Cardiac muscle cell (in vitro differentiated cells and primary cell): ENCODE measurements at places on chromosomes 4 and X.

- DNase-seq = peak; percentile 53
Measured at GRCh38 chr4:157221895-157222770, 1.6 kb downstream of the GRIA2 start.

DNA sequence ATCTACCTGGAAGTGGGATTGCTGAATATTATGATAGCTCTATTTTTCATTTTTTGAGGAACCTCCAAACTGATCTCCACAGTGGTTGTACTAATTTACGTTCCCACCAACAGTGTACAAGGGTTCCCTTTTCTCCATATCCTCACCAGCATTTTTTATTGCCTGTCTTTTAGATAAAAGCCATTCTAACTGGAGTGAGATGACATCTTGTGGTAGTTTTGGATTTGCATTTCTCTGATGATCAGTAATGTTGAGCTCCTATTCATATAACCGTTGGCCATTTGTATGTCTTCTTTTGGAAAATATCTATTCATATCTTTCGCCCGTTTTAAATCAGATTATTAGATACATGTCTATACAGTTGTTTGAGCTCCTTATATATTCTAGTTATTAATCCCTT, 101.8 kb downstream of the RASGEF1B start:
- DNase-seq = no peak

DNA sequence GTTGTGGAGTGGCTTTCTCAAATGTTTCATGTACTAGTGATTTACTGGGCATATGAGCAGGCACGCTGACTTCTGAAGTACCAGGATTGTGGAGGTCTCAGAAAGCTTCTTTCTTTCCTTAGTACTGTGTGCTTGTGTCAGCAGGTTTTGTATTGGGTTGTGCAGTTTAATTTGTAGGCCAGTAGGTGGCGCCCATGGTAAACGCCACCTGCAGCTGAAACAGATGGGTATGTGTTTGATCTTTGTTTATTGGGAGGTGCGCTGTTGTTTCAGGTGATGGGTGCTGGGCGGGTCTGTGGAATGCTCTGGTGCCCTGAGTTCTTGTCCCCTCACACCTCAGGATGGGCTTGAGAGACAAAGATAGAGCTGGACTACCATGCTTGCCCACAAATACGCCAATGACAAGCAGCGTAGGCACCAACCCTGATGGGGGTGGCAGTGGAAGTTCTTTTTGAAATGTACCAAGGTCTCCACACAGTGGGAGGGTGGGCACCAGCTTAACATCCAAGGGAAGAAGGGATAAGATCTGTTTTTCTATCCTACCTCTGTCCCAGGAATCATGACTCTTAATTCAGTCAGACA, 141.5 kb downstream of the RPS6KA6 start:
- DNase-seq = peak; percentile 25

GRCh38 chrX:107766470-107767150, 9.0 kb downstream of the TSC22D3 start:
- DNase-seq = peak; percentile 80

DNA sequence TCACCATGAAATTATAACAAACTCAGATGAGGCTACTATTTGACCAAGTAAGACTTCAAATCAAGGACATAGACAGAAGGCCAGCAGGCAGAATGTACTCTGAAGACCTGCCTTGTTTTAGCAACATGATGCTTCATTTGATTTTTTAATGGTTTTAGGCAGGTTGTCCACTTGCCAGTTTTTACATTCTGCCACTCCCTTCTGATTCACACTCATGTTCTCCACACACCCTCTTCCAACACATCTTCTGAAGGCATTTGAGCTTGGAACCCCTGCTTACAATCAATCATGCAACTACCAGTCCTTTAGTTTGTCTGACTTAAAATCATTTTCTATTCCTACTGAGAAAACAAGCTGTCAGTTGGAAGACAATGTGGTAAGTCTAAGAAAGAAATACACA, 114.9 kb upstream of the SMIM31 start:
- no peak for DNase-seq
